ENCODE measurements at places on chromosomes 5 and 9.

GRCh38 chr5:160169326-160169725, 50.1 kb upstream of the PWWP2A start:
- no peak for DNase-seq

- DNase-seq = no peak
Measured at GRCh38 chr5:93304456-93305250, 276.4 kb downstream of the NR2F1-AS1 start.

GRCh38 chr9:135332516-135332915, 147.1 kb upstream of the PPP1R26 start:
- no peak for DNase-seq

- no peak for DNase-seq
Measured at GRCh38 chr5:59319250-59319649, 574.3 kb downstream of the PDE4D start.

DNA sequence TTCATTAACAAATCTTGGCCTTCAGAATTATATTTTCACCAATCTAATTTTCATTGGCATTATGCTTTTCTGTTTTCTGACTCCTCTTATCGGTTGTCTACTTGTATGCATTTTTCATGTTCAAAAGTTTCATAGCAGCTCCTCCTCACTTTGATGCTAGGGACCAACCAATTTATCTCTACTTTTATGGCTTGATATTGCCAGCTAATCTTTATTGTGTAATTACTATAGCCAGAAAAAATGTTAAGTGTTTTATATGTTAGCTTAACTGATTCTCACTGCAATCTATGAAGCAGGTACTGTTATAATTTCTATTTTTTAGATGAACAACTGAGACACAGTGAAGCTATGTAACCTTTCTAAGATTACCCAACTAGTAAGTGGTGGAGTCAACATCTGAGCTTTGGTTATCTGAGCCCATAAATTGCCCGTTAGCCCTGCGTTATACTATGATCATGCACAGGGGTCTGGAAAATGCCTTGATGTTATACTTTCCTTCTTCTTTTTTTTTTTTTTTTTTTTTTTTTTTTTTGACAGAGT, 34.4 kb upstream of the TNC start:
- no peak for DNase-seq

- peak; percentile 73 for DNase-seq
Measured at GRCh38 chr9:18795947-18796671, 236.9 kb downstream of the SAXO1 start.

GRCh38 chr9:132500193-132500592, 82.2 kb upstream of the BARHL1 start:
- DNase-seq = no peak

DNA sequence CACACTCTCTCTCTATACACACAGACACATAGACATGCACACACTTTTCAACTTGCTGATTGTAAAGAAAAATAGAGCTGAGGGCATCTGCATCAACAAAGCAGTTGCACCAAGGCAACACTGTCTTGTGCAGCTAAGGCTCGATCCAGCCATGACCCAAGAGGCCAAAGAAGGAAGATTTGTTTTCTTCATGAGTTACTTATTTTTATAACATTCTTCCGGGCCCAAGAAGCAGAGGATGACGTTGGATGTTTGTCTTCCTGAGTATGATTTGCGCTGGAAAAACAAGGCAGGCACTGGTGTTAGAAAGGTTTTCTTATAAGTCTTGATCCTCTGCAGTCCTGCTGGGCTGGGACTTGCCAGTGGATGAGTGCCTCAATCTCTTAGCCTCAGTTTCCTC, 344.1 kb downstream of the ADAMTS6 start:
- DNase-seq = no peak

DNA sequence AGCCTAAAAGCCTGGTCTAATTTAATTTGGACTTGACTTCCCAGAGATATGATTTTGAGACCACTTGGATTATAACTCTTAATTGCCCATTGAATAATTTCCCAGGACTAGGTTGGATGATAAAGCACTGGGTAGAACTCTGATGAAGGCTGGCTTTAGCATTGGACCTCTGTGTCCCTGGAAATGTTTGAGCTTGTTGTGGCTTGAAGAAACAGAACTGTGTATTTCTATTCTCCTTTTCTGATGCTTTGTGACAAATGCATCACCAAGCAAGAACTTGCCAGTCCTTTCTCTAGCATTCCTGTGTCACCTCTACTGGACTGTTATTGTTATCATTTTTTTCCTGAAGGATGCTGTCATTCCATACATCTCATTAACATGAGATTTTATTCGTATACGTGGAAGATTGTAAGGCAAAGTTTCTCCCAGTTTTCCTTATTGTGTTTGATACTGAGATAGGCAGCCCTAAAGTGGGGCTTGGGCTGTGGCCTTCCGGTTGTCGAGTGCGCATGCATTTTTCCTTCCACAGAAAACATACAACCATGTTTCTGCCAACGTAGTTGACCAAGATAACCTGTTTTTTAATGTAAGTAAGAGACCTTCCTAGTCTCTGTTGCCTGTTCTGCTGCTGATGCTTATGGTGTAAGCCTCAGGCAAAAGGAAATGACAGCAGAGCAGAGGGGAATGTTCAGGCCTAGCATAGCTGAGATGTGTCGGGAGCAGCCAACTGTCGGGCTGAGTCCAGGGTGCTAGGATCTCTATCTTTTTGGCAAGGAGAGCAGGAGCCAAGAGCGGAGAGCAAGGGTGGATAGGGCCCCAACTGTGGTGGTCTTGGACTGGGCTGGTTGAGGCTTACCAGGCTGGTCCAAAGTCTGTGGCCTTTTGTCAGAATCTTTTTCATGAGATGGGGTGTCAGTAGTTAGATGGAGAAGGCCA, 2.3 kb downstream of the NTRK2 start:
- DNase-seq = peak; percentile 56

- no peak for DNase-seq
Measured at GRCh38 chr5:107594253-107595045, 76.3 kb downstream of the EFNA5 start.

DNA sequence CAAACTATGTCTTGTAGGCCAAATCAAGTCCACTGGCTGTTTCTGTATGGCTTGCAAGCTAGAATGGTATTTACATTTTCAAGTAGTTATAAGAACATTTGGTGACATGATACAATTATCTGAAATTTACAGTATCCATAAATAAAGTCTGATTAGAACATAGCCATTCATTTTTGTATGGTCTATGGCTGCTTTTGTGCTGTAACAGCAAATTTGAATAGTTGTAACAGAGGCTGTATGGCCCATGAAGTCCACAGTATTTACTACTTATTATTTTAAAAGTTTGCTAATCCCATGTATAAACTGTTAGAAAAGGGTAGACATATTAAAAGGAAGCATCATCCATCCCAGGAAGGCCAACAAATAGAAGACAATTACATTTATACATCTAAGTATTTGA, 17.7 kb downstream of the DHX29 start:
- DNase-seq = no peak

GRCh38 chr5:54120473-54120872, 189.9 kb downstream of the ARL15 start:
- no peak for DNase-seq

DNA sequence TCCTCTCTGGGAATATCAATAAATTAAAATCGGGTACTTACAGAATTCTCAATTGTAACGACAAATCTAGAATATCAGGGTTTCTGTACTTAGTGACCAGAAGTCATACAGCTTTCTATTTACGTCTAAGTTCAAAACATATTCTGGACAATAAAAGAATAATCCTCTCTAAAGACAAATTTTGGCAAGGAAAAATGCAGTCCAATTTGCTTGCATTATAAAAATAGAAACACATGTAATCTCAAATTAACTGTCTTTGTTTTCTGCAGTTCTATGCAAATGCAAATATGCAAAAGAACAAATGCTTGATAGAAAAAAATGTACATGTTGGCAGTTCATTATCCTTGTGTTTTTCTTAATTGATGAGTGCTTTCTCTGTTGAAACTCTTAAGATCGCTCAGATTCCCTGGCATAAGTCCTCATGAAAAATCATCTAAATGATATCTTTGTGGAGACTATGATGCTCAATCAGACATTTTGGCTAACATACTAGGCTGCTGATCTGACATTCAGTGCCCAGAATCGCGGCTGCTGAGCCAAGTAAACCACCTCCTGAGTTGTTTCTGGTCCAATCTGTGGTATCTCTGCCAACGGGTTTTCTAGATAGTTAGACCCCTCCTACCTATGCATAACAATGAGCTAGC, 990.1 kb upstream of the C9orf72 start:
- no peak for DNase-seq

- no peak for DNase-seq
Measured at GRCh38 chr9:113828221-113828620, 47.9 kb upstream of the ZNF618 start.

GRCh38 chr9:93826209-93826608, 128.9 kb downstream of the BARX1 start:
- no peak for DNase-seq

DNA sequence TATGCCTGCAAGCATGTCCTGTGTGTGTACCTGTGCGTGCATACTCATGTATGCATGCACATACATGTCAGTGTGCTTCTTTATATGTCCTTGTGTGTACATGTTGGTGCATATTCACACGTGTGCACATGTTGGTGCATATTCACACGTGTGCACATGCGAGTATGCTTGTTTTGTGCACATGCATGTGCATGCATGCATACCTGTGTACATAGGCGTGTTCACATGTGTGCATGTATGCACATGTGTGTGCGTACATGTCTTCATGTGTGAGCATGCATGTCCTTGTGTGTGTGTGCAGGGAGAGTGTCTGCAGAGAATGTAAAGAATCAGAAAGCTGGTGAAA, 72.2 kb upstream of the FCN2 start:
- DNase-seq = no peak
